Stimulated activated CD8-positive, alpha-beta memory T cell treated with anti-CD3 and anti-CD28 coated beads, Interleukin-15, amount 100 ng/mL, for 1 hour (primary cell): ENCODE measurements at places on chromosomes 12 and 14.

DNA sequence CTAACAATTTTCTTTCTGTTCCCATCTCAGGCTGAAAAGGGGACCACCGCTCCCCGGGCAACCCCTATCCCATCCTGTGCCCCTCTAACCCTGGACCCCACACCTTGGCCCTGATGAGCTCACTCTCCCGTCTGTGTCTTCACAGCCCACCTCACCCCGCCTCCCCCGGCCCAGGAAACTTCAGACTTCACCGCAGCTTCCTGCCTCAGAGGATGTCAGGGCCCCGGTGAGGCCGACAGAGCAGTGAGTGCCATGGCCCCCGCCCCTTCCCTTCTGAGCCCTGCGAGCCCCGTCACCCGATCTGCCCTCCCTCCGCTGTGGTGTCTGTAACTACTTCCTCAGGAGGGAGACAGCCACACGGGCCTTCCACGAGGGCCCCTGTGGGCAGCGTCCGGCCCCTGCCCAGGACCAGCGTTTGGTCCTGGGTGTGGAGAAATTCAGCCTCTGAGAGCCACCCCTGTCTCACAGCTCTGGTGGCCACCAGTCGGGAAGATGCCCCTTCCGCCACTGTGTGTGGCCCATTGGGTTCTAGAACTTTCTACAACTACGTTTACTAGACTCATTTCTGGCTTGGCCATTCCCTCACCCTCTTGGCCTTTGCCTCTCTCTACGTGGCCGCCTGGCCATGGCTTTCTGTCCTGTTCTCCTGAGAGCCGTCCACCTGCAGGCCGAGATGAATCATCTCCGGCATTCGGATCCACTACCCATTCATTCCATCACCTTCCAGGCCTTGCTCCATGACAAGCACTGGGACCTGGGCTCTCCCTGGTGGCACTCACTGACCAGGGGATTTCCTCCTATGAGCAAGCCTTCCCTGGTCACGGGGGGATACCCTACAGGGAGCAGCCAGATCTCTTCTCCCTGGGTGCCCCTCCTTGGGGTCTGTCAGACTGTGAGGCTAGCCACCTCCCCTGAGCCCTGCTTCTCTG is 3.4 kb downstream of the RHOF start:
- DNase-seq, result peak; percentile 90

DNA sequence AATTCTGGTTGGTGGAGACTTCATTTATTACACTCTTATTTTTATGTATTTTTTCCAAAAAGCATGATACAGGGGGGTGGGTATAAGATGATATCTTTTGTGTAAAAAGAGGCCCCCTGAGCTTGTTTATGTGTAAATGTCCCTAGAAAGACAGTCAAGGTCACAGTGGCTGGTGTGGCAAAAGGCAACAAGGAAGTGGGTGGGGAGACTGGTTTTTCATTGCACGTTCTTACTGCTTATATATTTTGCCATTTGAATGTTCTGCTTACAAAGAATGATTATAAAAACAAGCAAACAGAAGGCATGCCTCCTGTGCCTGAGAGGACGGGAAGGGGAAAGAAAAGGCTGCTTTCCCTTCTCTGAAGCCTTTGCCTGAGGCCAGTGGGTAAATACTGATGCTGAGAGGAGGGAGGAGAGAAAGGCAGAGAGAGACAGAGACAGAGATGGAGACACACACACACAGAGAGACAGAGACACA is 24.1 kb upstream of the ADIPOR2 start:
- DNase-seq, result no peak

GRCh38 chr14:58557242-58557641 is 80.5 kb upstream of the DACT1 start:
- no peak for DNase-seq

DNA sequence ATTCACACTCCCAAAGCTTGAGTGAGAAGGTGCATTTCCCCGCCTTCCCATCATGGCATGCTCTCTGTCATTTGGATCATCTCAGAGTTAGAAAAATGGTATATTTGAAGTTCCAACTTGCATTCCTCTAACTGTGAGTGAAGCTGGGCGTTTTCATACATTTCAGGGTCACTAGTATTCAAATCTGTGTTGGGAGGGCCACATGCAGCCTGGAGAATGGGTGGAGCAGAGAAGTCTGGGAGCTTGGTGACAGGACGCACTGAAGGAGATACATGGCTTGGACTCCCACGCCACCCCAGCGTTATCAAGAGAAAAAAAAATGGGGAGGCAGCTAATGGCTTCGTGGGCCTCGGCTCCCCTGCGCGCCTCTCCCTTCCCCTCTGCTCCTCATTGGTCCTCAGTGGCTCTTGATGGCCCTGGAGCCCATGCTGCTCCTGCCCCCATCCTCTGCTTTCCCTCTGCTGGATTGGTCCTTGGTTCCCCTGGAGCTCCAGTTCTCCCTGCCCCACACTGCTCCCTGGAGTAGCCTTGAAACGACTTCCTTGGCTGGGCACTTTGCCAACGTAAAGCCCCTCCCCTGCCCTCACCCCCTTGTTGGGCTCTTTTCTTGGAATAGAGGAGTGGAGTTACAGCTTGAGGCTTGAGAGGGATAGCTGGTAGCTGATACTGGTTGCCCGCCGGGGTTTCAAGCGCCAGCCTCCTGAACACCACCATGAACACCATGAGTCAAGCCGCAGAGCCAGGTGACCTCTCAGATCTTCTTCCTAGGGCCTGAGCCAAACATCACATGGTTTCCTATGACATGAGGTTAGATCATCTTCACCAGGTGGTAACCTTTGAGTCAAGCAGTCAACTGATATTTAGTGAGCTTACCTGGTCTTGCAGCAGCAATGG is 139.6 kb downstream of the PRKCH start:
- DNase-seq, result no peak

DNA sequence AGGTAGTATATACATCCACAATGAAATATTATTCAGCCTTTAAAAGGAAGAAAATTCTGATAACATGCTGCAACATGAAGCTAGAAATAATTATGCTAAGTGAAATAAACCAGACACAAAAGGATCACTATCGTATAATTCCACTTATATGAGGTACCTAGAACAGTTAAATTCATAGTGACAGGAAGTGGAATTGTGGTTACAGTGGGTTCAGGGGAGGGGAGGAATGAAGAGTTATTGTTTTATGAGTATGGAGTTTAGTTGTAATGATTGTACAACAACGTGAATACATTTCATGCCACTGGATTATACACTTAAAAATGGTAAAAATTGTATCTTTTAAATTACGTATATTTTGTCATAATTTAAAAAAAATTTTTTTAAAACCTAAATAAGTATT is 21.0 kb downstream of the EEA1 start:
- no peak for DNase-seq
